Stimulated activated CD4-positive, alpha-beta T cell treated with anti-CD3 and anti-CD28 coated beads, Interleukin-12 subunit alpha, Interleukin-12 subunit beta, amount 100 ng/mL, for 24 hours (primary cell): ENCODE measurements at places on chromosomes 6 and 20.

DNA sequence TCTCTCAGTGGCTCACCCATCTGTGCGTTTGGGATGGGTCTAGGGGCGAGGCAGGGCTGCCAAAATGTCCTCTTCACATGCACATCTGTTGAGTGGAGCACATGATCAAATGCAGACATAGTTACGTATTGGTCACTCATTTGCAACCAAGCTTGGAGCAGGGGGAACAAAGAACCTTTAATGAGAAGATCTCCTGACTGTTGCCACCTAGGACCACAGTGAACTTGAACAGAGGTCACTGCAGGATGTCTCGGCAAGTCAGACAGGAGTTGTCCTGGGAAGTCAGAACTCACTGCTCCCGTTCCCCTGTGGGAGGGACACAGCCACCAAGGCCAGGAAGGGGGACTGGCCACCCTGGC, 73.4 kb downstream of the SSR1 start:
- DNase-seq, result no peak

GRCh38 chr6:6006428-6007365, at the start of gene NRN1:
Gene NRN1 (minus strand): TSS chr6:6006925. CDS start chr6:6006749, 176 bp downstream.
- DNase-seq, result no peak

- DNase-seq, result no peak
These were observed 6.2 kb downstream of the RNF217 start for GRCh38 chr6:124968401-124968800.

- no peak for DNase-seq
These were observed 42.1 kb upstream of the ARMC2 start for GRCh38 chr6:108806171-108806570.

- DNase-seq, result no peak
These were observed 160.2 kb upstream of the SGK1 start for GRCh38 chr6:134477991-134478635.

- no peak for DNase-seq
These were observed 27.0 kb upstream of the PTGIS start for GRCh38 chr20:49594931-49595315.

DNA sequence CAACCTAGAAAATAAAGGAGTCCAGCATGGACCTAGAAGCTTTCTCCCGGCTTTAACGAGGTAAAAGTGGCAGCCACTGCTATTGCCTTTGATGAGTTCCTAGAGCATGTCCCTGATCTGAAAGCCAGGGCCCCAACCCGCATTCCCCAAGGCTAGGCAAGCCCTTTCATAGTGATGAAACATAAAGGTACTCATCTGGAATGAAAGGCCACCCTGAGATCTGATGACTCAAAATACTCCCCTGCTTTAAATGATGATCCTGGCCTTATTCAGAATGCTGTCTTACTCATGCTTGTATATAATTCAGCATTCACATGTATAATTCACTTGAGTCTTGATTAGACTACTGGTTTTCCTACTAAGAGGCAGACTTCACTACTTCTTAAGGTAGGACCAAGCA, 21.3 kb downstream of the TTPAL start:
- DNase-seq, result peak; percentile 32

DNA sequence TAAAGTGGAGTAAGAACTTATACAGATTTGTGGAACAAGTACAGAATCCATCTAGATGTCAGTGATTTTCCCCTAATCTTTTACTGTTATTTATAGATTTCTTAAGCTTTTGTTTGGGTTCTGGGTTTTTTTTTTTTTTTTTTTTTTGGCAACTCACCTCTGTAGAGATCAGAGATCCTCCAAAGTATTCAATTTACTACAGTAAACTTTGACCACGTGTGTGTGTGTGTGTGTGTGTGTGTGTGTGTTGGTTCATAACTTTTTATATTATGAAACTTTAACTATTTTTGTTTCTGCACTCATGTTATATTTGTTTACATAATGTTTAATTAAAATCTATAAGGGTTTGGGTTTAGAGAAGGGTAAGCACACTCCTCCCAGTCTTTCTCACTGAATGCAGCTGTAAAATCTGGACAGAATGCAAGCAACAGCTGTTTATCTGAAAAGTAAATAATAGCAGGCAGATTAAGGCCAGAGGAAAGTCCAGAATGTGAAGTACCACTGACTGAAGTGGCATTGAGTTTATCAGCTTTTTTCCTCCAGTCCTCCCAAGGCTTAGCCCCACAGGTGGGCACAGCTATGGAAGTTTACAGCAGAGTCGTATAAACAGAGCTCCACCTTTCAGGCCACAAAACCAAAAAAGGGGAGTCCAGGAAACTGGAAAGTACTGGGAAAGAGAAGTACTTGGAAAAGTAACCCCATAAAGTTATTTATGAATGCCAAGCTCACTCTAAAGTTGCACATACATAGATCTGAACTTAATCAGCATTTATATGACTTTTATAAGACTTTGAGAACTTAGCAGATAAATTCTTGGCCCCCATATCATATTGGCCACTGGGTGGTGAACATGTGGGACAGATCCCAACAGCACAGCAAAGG, 43.0 kb upstream of the CD2AP start:
- DNase-seq, result no peak

- DNase-seq, result no peak
These were observed 459.1 kb upstream of the JAG1 start for GRCh38 chr20:11132819-11133415.

- no peak for DNase-seq
These were observed 410.2 kb downstream of the CDC5L start for GRCh38 chr6:44797746-44798145.

- no peak for DNase-seq
These were observed 34.8 kb upstream of the SIRPA start for GRCh38 chr20:1860446-1860845.

DNA sequence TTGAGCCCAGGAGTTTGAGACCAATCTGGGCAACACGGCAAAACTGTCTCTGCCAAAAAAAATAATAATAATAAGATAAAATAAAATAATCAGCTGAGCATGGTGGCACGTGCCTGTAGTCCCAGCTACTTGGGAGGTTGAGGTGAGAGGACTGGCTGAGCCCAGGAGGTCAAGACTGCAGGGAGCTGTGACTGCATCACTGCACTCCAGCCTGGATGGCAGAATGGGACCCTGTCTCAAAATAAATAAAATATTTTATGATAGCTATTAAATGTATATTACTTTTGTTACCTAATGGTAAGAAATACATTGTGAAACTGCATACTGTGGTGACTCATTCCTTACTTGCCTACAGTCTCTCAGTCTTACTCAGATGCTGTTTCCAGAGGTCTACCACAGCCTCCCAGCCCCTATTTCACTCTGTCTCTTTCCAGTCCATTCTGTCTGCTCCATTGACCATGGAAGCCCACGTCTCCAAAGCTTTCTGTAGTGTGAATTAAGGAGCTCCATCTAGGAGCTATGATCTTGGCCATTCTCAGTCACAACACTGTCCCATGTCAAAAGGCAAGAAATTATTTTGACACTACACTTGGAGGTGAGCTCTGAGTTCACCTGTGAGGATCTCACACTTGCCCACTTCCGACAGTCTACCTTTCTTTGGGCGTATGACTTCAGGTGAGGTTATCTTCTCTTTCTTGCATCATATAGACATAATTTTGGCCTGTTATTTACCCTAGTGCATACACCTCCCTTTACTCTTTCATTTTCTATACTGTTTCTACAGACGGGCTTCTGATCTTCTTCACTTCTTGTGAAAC, 22.4 kb upstream of the SNX9 start:
- DNase-seq, result no peak

DNA sequence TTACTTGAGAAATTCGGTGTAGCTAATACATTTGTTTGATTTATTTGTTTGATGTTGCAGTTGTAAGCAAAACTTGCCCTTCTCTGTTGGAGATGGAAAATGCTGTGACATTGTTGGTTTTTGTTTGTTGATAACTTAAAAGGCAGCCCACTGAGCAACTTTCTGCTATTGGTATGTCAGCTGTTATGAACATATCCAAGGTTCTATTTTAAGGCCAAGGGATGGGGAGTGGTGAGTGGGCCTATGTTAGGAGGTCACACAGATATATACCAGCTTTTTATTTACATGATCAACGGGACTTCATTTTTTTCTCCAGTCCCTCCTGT, 5.7 kb downstream of the QKI start:
- no peak for DNase-seq

DNA sequence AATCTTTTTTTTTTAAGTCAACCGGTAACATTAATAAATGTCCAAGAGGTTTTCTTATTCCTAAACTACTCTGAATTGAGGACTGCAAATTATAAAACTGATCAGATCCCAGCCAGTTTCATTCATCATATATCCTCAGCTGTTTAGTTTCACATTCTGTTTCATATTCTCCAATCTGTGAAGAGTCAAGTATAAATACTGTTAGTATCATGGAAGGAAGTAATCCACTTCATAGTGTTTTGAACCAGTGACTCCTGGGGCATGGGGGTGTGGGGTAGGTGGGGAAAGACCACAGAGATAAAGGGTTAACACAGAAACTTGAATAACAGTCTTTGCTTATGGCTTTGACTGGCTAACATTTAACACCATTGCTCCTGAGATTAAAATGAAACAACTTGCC, 69.9 kb downstream of the FYN start:
- DNase-seq, result no peak

DNA sequence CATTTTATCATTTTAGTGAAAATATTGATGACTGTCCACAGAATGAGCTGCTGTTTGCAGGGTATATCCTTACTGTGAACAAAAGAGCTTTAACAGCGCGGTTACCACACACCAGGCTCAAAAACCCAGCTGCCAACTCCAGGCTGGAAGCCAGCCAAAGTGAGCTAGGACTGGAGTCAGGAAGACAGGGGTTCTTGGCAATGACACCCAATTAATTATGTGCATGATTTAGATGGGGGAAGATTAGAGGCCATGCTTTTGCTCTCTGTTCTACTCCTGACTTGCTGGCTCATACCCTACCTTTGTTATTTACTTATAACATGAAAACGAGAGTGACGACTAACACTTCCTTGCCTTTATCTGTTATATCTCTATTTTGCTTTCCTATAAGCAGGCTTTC, 128.9 kb upstream of the SHLD1 start:
- no peak for DNase-seq

DNA sequence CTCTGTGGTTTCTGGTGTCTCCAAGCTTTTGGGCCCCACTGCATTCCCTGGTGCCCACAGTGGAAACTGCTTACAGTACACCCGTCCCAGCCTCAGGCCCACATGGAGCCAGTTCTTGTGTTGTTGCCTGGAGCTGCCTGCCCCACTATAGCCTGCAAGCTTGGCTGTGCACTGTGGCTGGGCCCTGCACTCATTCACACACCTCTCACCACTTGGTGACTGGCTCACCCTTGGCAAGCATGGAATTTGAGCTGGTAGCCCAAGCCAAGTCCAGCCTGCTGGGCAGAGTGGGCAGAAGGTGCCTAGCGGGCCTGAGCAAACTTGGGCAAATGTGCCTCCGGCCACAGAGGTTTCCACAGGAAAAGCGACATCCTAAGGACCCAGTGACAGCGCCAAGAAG, 472.3 kb downstream of the MMUT start:
- no peak for DNase-seq

DNA sequence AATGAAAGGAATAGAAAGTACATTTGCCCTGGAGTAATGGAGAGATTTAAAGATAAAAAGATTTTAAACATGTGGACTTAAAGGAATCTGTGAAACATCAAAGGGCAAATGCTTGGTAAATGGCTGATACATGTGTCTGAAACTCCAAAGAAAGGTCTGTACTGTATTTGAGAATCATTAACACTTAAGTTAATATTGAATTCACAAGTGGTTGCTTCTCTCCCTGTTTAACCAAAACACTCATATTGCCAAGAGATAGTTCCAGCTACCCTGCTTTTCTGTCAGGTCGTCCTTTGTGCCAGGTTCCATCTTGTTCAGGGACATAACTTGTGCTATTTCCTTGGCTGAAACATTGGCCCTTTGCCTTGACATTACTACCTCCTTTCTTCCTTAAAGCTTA, 171.3 kb upstream of the HS3ST5 start:
- DNase-seq, result no peak

- DNase-seq, result no peak
These were observed 142.7 kb downstream of the DNAH8 start for GRCh38 chr6:38857815-38858214.

- no peak for DNase-seq
These were observed 14.5 kb downstream of the SS18L1 start for GRCh38 chr20:62158088-62158400.

DNA sequence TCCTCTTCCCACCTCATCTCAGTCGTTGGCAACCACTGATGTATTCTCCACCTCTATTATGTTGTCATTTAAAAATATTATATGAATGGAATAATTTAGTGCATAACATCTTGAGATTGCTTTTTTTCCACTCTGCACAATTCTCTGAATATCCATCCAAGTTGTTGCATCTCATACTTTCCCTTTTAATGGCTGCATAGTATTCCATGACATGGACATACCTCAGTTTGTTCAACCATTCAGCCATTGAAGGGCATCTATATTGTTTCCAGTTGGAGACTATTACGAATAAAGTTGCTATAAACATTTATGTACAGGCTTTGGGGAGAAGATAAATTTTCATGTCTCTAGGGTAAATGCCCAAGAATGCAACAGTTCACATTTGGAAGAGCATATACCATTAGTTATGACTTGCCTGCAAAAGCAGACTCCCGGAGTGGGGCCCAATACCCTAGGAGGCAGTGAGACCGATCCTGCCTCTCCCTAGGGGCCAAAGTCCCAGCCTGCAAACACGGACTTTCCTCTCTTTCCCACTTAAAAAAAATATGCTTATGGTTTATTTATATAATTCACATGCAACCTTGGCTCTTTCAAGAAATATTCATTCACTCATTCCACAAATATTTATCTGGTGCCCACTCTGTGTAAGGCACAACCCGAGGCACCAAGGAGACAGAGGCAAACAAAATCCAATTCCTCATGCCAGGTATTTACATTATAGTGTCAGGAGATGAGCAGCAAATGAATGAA, 227.0 kb upstream of the PMEPA1 start:
- DNase-seq, result no peak

- DNase-seq, result no peak
These were observed 306.4 kb downstream of the CDKAL1 start for GRCh38 chr6:20840675-20841074.

GRCh38 chr6:29777310-29777709, 50.3 kb upstream of the HLA-G start:
- no peak for DNase-seq

GRCh38 chr20:8971669-8972316, 97.1 kb upstream of the PLCB4 start:
- no peak for DNase-seq
